ENCODE measurements at places on chromosomes 3 and 15.

DNA sequence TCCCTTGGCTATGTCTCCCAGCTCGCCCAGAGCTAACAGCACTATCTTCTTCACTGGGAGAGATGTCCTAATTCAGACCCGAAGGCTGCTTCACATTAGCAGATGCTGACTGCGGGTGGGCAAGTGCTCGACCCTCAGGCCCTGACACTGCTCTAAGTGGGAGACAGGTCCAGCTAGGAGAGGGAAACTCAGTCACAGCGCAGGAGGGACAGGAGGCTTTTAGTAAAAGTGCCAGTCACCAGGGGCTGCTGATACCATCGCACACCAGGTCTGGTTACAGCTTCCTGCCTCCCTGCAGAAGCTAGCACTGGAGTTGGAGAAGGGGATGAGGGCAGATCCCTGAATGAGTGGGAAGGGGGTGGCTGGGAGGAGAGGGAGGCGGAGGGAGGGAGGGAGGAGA, 365.8 kb upstream of the RGMA start:
- DNase-seq = no peak

- DNase-seq = no peak
Measured at GRCh38 chr3:51434110-51434509, 43.0 kb downstream of the RBM15B start.

DNA sequence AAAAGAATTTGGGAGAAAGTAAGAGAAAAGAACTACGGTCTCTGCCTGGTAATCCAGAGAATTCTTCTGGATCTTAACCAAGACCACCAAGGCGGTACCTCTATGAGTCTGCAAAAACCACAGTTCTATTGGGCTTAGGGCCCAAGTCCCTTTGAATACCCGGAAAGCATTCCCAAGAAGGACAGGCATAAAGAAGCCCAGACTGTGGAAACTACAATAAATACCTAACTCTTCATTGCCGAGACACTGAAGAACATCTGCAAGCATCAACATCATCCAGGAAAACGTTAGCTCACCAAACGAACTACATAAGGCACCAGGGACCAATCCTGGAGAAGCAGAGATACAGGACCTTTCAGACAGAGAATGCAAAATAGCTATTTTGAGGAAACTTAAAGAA, 162.3 kb upstream of the TMC3 start:
- peak; percentile 1 for DNase-seq

GRCh38 chr3:184713040-184713355, 1.1 kb upstream of the MAGEF1 start:
- no peak for DNase-seq

Data from midbrain (tissue), 1 donor.